Natural killer cell (primary cell): ENCODE measurements at places on chromosomes 4 and X. TPM values are rescaled to one million over a fixed set of nuclear protein-coding genes. Genes with fewer than 3 reads are reported as not detected.

- H3K4me3 ChIP-seq = no peak overlapping the region
- no peaks in the 10 kb centered on the region for H3K27me3 ChIP-seq
- no peaks in the 10 kb centered on the region for H3K36me3 ChIP-seq
- no peaks in the 10 kb centered on the region for H3K4me1 ChIP-seq
Observed at GRCh38 chrX:21479695-21480270, 105.6 kb downstream of the CNKSR2 start.

S100G gene
- not detected for total RNA-seq

CPLX1 gene
- total RNA-seq = not detected

RAP2C gene
- total RNA-seq = 60.0 TPM

GLRB gene
- total RNA-seq = not detected

DNA sequence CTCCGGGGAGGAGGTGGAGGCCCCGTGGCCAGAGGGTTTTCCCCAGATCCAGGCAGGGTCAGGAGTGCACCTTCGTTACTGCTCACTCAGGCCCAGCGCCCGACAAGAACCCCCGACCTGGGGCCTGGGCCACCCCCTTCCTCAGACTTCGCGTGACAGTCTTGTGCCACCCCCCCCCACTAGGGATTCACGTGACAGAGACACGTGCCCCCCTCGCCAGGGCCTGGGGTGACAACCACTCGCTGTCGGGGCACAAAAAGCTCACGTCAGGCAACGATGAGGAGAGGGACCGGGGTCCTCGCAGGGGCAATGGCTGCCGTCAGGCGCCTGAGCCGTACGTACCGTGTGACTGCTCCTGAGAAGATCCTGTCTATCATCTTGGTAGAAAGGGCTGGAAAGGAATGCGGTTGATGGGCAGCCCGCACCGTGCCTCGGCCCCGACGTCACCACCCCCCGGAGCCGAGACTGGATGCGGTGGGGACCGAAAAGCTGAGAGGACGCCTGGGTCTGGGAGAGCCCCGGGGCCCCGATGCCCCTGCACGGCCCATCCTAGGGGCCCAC lies 23.0 kb upstream of the GTPBP6 start:
- DNase-seq = peak; percentile 10
- no peak overlapping the region for H3K27ac ChIP-seq
- no peaks in the 10 kb centered on the region for H3K4me1 ChIP-seq
- H3K27me3 ChIP-seq = no peaks in the 10 kb centered on the region
- no peak overlapping the region for H3K4me3 ChIP-seq
- no peaks in the 10 kb centered on the region for H3K36me3 ChIP-seq

ZFP92 gene
- total RNA-seq = 3.3 TPM

S100P gene
- 2.4 TPM for total RNA-seq

- H3K27me3 ChIP-seq = no peaks in the 10 kb centered on the region
- peaks cover 8% of the 10 kb centered on the region for H3K4me1 ChIP-seq
- no peak for DNase-seq
- H3K27ac ChIP-seq = no peak overlapping the region
- H3K36me3 ChIP-seq = no peaks in the 10 kb centered on the region
Observed at GRCh38 chrX:45903781-45904201, 641.4 kb downstream of the ZNF674 start.

GRCh38 chrX:11908371-11908770 lies 150.3 kb downstream of the MSL3 start:
- peak; percentile 53 for DNase-seq
- H3K4me3 ChIP-seq = no peak overlapping the region
- H3K36me3 ChIP-seq = no peaks in the 10 kb centered on the region
- no peak overlapping the region for H3K27ac ChIP-seq
- H3K27me3 ChIP-seq = no peaks in the 10 kb centered on the region

DNA sequence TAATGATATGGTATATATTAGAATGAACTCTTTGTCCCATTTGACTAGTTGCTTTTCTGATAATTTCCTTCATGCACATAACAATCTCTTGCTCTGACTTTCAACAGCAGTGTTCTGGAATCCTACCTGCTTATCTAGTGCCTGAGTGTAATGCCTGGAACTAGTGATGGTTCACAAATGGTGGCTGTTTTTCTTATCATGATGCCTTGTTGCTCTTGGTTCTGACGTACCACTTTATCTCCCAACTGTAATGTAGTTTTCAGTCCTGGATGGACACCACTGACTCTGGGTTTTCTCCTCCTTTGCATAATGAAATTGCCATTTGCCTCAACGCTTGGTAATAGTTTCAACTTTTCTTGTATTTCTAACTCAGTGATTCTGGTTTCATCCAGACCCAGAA lies 25.5 kb upstream of the LUZP4 start:
- no peak overlapping the region for H3K27ac ChIP-seq
- H3K27me3 ChIP-seq = no peaks in the 10 kb centered on the region
- no peaks in the 10 kb centered on the region for H3K36me3 ChIP-seq
- no peak for DNase-seq
- no peaks in the 10 kb centered on the region for H3K4me1 ChIP-seq

C4orf50 gene
- total RNA-seq = 2.7 TPM

GCNA gene
- 3.6 TPM for total RNA-seq

ARHGAP36 gene
- total RNA-seq = not detected

ADRA2C gene
- not detected for total RNA-seq

DNA sequence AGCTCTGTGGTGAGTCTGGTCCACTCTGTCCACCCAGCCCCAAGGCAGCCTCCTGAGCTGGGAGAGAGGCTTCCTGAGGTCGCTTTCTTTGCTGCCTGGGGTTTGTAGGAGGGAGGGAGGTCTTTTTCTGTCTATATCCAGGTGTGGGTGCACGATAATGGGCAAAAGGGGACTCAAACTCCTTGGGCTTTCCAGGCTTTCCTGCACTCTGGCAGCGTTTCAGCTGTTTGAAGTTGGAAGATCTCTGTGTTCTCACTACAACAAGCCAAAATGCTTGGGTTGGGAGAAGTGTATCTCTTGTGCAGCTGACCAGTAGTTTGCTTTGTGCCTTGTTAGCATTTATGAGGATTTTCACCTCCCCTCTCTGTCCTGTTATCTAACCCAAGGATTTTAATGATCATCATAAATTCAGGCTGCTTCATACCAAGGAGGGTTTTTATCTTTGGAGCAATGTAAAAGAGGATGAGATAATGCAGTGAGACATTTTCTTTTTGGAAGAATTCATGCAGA lies 126.3 kb downstream of the REPS2 start:
- no peak overlapping the region for H3K27ac ChIP-seq
- H3K27me3 ChIP-seq = no peaks in the 10 kb centered on the region
- no peaks in the 10 kb centered on the region for H3K36me3 ChIP-seq
- DNase-seq = no peak

DNA sequence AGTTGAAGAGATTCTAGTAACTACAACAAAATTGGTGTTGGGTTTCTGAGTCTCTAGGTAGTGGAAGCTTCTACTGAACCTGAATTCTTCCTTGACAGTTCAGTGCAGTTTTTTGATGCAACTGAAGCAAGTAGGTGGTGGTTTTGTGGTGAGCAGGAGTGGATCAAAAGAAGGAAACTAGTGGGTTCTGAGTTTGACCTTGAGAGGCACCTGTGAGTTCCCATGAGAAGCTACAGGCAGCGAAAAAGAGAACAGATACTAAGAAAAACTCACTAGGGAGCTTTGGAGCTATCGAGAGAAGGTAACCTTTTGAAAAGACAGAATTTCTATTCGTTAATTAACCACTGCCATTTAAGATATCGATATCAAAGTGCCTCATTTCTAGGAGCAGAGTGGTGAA lies 145.2 kb downstream of the PDHA2 start:
- H3K4me3 ChIP-seq = no peak overlapping the region
- H3K27me3 ChIP-seq = no peaks in the 10 kb centered on the region
- H3K27ac ChIP-seq = no peak overlapping the region
- DNase-seq = no peak
- peaks cover 4% of the 10 kb centered on the region for H3K4me1 ChIP-seq

DNA sequence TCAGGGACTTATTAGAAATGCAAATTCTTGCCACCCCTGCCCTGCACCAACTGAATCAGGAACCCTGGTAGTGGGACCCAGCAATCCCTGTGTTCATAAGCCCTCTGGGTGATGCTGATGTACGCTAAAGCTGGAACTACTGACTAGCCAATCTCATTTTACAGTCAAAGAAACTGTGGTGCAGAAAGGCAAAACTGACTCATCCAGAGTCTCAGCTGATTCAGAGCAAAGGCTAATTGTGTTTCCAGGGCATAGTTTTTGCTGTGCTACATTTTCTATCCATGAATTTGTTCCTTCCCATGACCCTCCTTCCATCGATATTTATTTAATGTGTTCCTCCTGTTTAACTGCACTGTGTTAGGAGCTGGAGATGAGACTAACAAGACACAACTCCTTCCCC lies 207.5 kb downstream of the REPS2 start:
- no peaks in the 10 kb centered on the region for H3K27me3 ChIP-seq
- DNase-seq = no peak
- no peaks in the 10 kb centered on the region for H3K4me1 ChIP-seq
- no peak overlapping the region for H3K4me3 ChIP-seq
- H3K27ac ChIP-seq = no peak overlapping the region

DNA sequence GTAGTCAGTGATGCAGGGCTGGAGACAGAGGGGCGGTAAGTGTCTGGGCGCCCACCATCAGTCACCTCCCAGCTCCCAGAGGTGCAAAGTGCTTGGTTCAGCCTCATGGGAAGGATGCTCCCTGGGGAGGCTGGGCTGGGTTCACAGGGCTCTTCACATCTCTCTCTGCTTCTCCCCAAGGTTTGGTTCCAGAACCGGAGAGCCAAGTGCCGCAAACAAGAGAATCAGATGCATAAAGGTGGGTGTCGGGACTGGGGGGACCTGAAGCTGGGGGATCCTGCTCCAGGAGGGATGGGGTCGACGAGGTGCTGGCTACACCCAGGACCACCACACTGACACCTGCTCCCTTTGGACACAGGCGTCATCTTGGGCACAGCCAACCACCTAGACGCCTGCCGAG lies 10.1 kb downstream of the SHOX start:
- H3K27ac ChIP-seq = no peak overlapping the region
- no peaks in the 10 kb centered on the region for H3K4me1 ChIP-seq
- peaks cover 4% of the 10 kb centered on the region for H3K27me3 ChIP-seq
- no peaks in the 10 kb centered on the region for H3K36me3 ChIP-seq

PPEF2 gene
- 0.32 TPM for total RNA-seq

- no peaks in the 10 kb centered on the region for H3K27me3 ChIP-seq
- no peak overlapping the region for H3K4me3 ChIP-seq
- DNase-seq = no peak
- no peaks in the 10 kb centered on the region for H3K4me1 ChIP-seq
- H3K36me3 ChIP-seq = no peaks in the 10 kb centered on the region
Observed at GRCh38 chr4:154720618-154721267, 23.1 kb upstream of the LRAT start.

TACR3 gene
- total RNA-seq = not detected

- no peak overlapping the region for H3K4me3 ChIP-seq
- H3K4me1 ChIP-seq = peaks cover 3% of the 10 kb centered on the region
- H3K36me3 ChIP-seq = no peaks in the 10 kb centered on the region
- DNase-seq = no peak
- H3K27me3 ChIP-seq = no peaks in the 10 kb centered on the region
Observed at GRCh38 chr4:75736862-75737261, 12.5 kb downstream of the USO1 start.

SAGE1 gene
- total RNA-seq = not detected

GRCh38 chrX:153633048-153633447 lies 14.0 kb upstream of the DUSP9 start:
- no peak overlapping the region for H3K4me3 ChIP-seq
- no peak for DNase-seq
- no peaks in the 10 kb centered on the region for H3K4me1 ChIP-seq
- no peaks in the 10 kb centered on the region for H3K36me3 ChIP-seq
- no peak overlapping the region for H3K27ac ChIP-seq
- no peaks in the 10 kb centered on the region for H3K27me3 ChIP-seq

DNA sequence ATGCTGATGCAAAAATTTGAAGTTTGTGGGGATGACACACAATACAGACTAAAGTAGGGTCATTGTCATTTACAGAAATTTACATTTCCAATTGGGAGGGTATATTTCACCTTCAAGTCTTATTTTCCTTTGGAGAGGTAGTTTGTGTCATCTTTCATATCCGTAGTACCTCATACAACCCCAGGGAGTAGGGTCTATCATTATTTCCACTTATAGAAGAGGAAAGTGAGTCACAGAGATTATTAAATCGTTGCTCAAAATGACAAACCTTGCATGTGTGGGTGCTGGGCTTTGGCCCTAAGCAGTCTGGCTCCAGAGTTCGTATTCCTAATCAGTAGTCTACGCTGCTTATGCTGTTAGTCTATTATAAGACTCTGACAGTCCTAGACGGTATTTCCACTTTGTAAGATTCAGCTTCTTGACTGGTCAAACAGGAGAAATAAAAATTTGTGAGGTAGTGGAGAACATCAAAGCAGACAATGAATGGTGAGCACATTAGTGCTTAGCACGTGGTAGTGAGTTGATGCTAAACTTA lies 516.5 kb downstream of the PCDH7 start:
- no peaks in the 10 kb centered on the region for H3K4me1 ChIP-seq
- H3K36me3 ChIP-seq = no peaks in the 10 kb centered on the region
- no peaks in the 10 kb centered on the region for H3K27me3 ChIP-seq
- H3K4me3 ChIP-seq = no peak overlapping the region

DNA sequence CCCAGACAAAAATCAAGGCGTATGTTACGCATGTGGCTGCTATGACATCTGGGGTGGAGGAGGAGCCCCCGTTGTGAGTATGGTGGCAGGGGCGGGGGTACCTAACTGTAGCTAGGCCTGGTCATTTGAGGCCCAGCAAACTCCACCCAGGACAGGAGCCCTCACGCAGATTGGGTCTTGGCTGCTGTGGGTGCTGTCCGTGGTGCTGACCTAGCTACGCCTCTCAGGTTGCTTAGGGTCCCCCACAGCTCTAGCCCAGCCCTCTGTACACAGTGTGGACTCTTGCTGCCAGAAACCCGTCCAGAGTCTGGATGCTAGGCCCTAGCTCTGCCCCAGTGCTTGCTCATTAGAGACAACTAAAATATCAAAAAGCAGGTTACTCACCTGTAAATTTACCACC lies 146.7 kb upstream of the PSAPL1 start:
- no peak overlapping the region for H3K4me3 ChIP-seq
- no peaks in the 10 kb centered on the region for H3K36me3 ChIP-seq
- no peak overlapping the region for H3K27ac ChIP-seq
- H3K27me3 ChIP-seq = no peaks in the 10 kb centered on the region

- H3K4me1 ChIP-seq = peaks cover 20% of the 10 kb centered on the region
- H3K36me3 ChIP-seq = no peaks in the 10 kb centered on the region
- H3K4me3 ChIP-seq = no peak overlapping the region
Observed at GRCh38 chr4:40288566-40288965, 46.6 kb upstream of the CHRNA9 start.

- H3K4me3 ChIP-seq = no peak overlapping the region
- no peaks in the 10 kb centered on the region for H3K36me3 ChIP-seq
- no peak for DNase-seq
- H3K27me3 ChIP-seq = no peaks in the 10 kb centered on the region
Observed at GRCh38 chr4:174201871-174202270, 81.6 kb downstream of the FBXO8 start.

DNA sequence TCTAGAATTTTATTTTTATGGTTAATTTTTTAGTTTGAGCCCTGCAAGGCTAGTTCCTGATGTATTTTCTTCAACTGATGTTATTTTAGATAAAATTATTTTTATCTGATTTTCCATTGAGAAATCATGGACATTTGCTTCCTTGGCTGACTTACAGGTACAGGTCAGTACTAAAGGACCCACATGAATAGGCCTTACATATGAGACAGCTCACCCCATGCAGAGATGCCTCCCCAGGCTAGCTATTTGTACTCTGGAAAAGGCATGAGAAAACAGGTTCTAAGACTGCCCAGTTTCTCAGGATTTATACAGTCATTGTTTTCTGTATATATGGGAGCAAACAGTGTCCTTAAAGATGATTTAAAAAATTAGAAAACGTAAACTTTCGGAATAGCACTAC lies 255.5 kb downstream of the BMPR1B start:
- H3K4me3 ChIP-seq = no peak overlapping the region
- no peak for DNase-seq
- H3K36me3 ChIP-seq = no peaks in the 10 kb centered on the region
- H3K27me3 ChIP-seq = no peaks in the 10 kb centered on the region
- no peak overlapping the region for H3K27ac ChIP-seq
- no peaks in the 10 kb centered on the region for H3K4me1 ChIP-seq
